ENCODE measurements at places on chromosomes 1 and 21. TPM values are rescaled to one million over a fixed set of nuclear protein-coding genes. Genes with fewer than 3 reads are reported as not detected.

CIART gene
- 1.6 TPM for total RNA-seq

CELA2A gene
- total RNA-seq: not detected

AMY2A gene
- not detected for total RNA-seq

CRP gene
- not detected for total RNA-seq

METTL25B gene
- total RNA-seq: 100 TPM

PRMT6 gene
- 7.1 TPM for total RNA-seq

TPRG1L gene
- 12.5 TPM for total RNA-seq

IQGAP3 gene
- 22.5 TPM for total RNA-seq

B4GALT2 gene
- total RNA-seq: 20.4 TPM

IFT25 gene
- 59.6 TPM for total RNA-seq

RAB3B gene
- 0.12 TPM for total RNA-seq

C1orf94 gene
- not detected for total RNA-seq

HIVEP3 gene
- 29.2 TPM for total RNA-seq

SPEN gene
- 56.9 TPM for total RNA-seq

DPM3 gene
- total RNA-seq: 58.9 TPM

TMED5 gene
- total RNA-seq: 50.2 TPM

PIK3C2B gene
- total RNA-seq: 54.5 TPM

Data from activated T-cell treated with anti-CD3 and anti-CD28 coated beads, Interleukin-2, amount 50 U/mL, for 72 hours (primary cell).